ENCODE measurements at places on chromosomes 2 and 18.

- no peak for DNase-seq
Observed at GRCh38 chr18:48333563-48333962, 75.6 kb downstream of the ZBTB7C start.

GRCh38 chr2:57878866-57879210 is 167.8 kb upstream of the VRK2 start:
- DNase-seq = no peak

DNA sequence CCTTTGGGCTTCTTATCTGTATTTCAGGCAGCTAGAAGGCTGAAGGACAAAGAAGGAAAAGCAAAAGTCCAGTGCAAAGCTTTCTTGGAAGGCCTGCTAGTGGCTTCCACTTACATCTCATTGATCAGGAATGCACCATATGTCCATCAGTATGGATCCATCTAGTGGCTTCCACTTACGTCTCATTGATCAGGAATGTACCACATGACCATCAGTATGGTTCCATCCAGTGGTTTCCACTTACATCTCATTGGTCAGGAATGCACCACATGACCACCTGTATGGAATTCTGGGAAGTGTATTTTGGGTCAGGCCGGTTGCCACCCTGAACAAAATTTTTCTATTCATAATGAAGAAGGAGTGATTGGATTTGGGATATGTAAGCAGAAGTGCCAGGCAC is 70.6 kb downstream of the LYPD6 start:
- DNase-seq = no peak

GRCh38 chr2:85307527-85307897 is 20.3 kb downstream of the TGOLN2 start:
- DNase-seq = no peak

DNA sequence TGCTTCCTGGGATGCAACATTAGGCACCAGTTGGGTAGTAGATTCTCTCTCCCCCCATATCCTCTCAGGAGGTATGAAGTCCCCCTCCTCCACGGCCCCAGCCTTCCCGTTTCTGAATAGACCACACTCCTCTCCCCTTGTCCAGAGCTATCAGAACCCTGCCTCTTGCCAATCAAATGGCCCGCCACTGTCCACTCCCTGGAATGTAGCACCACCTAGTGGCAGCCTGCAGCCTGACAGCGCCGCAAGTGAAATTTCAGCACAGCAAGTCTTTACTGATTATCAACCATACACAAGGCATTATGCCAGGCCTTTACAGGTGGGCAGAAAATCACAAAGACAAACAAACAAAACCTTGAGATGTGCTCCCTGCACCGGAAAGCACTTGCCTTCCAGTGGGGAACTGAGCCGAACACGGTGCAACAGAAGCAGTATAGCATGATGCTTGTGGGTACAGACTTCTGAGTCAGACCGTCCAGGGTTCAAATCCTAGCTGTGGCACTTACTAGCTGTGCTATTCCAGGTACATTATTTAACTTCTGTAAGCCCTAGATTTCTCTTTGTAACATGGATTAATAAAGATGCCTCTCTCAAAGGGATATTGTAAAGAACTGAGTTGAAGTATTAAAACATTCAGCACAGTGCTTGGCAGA is 174.0 kb downstream of the SMAD2 start:
- DNase-seq = peak; percentile 62

- DNase-seq = no peak
Observed at GRCh38 chr18:70376914-70377258, 88.0 kb downstream of the SOCS6 start.

DNA sequence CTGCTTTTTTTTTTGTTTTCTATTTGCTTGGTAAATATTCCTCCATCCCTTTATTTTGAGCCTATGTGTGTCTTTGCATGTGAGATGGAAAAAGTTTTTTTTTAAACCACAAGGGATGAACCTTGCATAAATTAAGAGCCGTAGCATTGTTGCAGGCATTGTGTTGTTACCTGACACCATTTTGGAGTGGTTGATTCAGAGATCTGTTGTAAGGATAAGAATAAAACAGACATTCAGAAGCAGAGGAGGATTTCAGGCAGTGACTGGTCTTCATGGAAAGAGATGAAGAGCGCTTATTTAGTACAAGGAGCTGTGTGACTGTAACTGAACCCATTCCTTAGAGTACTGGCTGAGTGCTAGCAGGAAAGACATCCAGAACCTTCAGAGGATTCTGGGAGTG is 101.2 kb downstream of the LTBP1 start:
- no peak for DNase-seq

GRCh38 chr2:9797086-9797485 is 46.2 kb upstream of the TAF1B start:
- DNase-seq = no peak

GRCh38 chr18:47882641-47883040 is 47.8 kb downstream of the SMAD2 start:
- DNase-seq = no peak

- peak; percentile 21 for DNase-seq
Observed at GRCh38 chr18:67590571-67591141, 74.1 kb upstream of the DSEL start.

DNA sequence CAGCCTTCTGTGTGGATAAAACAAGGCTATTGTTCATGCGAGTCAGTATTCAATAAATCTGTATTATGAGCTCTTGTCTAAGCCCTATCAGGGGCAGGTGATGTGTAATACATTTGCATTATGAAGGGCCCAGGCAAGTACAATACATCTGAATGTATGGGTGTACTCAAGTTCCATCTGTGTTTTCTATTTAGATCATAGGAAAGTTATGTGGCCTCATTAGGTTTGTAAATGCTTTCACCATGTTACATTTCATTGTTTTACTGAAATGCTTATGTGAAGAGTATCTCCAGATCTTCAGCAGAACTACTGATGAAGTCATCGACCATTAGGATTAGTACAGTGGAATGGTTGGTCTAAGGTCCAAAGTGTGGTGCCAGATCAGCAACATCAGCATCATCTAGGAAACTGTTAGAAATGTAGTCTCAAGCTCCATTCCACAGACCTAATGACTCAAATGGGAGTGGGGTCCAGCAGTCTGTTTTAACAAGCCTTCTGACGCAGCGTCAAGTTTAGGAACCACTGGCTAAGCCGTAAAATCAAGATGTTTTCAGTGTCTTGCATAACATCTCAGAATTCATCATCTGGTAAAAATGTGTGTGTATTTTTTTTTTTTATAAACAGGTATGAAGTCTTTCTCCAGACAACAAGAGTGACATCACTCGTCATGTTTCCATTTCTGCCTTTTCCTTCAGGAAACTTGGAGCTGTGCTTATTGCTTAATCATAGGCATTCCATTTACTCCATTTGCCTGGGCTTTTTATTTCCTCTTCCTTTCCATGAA is 80.5 kb downstream of the LYPD6 start:
- DNase-seq = peak; percentile 25

DNA sequence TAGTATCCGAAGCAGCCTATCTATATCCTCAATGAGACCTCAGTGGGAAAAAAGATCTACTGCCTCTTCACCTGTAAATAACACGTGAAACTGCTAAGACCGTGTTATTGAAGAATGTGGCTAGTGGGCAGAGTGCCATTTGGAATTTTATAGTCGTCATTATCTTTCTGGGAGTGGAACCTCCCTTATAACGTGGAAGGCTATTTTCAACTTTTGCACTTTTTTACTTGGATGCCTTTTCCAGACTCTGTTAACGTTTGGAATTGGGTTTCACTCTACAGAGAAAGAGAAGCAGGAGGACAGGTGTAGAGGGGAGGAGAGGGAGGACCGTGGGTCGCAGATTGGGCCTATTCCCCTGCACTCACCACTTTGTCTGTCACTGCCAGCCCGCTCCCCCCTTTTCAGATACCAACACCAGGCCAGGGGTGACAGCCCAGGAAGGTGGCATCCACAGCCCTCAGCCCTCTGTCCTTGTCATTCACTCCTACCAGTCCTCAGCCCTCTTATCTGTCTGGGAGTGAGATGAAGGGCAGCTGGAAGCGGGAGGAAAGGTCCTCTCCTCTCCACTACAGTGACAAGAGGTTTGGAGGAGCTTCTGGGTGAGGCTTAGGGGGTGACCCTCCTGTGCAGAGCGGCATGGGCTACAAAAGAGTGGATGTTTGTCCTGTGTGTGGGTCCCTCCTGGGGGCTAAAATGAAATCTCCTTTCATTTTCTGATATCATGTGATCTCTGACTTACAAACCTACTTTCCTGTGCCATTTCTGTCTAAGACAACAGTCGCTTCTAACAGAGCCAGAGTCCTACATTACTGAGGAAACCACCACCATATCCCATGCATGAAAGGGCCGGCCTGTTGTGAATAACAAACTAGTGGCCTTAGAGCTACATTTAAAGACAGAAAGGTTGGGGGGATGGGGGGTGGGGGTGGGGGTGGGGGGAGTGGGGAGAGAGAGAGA is 23.9 kb upstream of the CEP68 start:
- no peak for DNase-seq

- DNase-seq = no peak
Observed at GRCh38 chr2:173831312-173832229, 133.6 kb downstream of the SP3 start.

DNA sequence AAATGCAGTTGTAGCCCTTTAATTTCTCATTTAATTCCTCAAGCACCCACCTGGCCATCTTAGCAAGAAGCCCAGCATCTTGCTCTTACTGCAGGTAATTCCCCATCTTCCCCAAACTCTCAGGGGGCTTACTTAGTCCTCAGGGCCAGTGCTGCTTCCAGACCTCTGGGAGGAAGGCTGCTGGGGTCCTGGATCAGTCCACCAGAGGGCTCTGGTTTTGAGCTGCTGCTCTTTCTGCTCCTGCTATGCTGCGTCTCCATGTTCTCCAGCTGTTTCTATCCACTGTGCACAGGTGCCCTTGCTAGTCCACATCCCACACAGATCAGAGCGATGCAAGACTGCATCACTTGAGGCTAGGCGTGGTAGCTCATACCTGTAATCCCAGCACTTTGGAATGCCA is 34.5 kb upstream of the TMEM87B start:
- no peak for DNase-seq

DNA sequence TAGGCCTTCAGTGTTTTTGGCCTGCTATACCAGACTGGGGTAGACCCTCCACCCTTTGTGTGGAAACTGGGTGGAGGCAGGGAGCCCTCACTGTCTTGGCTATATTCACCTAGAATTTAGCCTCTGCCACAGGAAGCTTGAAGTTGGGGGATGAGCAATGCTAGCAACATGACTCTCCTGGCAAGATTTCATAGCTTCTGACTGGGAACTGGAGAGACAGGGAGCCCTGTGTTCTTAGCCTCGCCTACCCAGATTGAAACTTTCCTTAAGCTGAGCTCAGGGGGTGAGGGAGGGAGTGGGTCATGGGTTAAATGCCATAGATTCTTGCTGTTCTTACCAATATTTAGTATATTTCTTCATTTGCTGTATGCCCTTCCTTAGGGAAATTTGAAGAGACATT is 46.8 kb upstream of the FAM98A start:
- DNase-seq = no peak

DNA sequence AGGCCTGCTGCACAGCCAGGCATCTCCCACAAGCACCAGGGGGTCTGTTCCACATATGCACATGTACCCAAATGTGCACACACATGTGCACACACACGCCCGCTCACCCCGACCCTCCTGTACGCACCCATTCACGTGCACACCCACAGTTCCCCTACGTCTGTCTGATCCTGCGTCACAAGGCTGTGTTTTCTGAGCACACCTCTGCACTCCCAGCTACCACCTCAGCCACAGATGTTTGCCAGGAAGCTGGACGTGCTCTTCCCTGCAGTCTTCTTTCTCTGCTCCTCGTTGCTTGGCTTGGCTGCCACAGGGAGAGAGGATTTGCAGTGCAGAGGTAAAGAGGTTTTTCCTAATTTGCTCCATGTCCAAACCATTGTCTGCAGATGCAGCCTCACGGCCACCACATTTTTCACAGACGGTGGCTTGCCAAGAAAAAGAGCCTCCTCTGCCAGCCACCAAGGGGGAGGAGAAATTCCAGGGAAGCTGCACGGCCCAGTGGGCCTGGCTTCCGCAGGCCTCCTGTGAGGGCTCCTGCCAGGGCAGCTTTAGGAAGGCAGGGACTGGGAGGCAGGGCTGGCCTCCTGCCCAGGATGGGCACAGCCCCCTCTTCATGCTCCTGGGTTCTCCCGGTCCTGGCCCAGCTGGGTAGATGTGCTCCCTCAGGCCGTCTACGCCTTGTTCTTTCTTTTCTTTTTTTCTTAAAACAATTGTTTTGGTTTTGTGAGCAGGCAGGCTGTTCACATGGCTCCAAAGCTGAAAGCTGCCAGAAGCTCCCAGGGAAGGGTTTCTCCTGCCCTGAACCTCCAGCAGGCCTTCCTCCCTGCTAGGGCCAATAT is 29.3 kb upstream of the HS6ST1 start:
- DNase-seq = peak; percentile 46

GRCh38 chr2:9752441-9753275 is 90.6 kb upstream of the TAF1B start:
- DNase-seq = no peak

DNA sequence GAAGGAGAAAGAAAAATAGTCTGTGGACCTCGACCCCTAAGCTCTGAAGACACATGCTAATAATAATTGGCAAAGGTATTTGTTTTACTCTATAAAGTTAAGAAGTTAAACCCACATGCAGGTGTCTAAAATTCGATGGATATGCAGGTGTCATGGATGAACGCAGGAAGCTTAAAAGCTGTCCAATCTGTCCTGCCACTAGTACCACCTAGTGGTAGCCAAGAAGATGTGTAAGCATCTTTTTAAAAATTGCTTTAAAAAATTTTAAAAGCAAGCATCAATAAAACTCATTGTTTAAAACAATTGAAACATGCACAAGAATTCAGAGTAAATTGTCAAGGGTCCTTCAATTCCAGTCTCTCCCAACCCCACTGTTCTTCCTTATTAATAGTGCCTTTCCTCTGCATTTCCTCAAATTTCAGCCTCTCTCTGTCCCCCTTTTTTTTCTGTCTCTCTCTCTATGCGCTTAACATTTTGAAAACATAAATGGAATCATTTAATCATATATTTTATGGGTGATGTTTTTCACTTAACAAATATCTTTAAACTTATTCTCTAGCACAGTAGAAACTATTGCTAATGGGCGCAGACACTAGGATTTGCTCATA is 30.6 kb upstream of the PPP3R1 start:
- peak; percentile 35 for DNase-seq

DNA sequence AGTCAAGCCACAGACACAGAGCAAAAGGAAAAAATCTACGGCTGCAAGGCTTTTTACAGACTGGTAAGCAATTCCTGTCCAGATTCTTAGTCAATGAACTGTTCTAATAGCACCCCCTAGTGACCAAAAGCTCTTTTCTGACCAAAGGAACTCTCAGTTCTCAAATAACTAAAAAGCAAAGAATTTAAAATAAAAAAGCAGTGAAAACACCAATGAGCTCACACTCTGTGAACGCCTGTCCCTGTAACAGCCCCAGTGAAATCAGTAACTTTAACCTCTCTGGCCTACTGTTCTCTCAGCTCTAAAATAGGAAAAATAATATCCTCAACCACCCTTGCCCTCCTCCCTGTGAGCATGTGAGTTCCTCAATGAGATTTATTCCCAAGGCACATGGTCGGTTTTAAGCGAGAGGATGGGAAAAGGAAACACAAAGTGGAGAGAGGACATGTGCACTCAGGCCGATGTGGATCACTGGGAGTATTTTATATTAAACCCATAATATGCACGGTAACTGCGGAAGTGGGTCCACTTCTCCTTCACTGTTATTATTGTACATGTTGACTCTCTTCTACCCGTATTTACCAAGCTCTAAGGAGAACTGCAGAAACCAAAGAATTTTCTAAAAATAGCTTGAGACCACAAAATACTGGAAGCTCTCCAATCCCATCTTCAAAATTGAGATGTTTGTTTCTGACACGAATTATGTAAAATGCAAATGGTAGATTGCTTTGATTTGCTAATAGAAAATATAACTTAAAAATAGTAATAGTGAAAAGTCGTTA is 128.5 kb downstream of the STK39 start:
- DNase-seq = peak; percentile 77

- no peak for DNase-seq
Observed at GRCh38 chr18:13520306-13520705, 206.1 kb downstream of the FAM210A start.

- peak; percentile 40 for DNase-seq
Observed at GRCh38 chr2:102187496-102188150, 800 bp downstream of the IL1RL2 start.
